ENCODE measurements at places on chromosomes 3 and 15. TPM values are rescaled to one million over a fixed set of nuclear protein-coding genes. Genes with fewer than 3 reads are reported as not detected.

Gene SLC9A9
- 8.3 TPM for total RNA-seq

Gene RAB8B
- 57.5 TPM for total RNA-seq

Gene ARL6IP5
- 99.9 TPM for total RNA-seq

Gene HTR3E
- total RNA-seq: not detected

Gene CADPS
- 3.2 TPM for total RNA-seq

Gene UBE2E2
- total RNA-seq: 59.2 TPM

Gene GOLGA8N
- 4.7 TPM for total RNA-seq

Gene APOD
- 1.4 TPM for total RNA-seq

Gene C3orf85
- total RNA-seq: not detected

Gene KNSTRN
- total RNA-seq: 19.9 TPM

Gene MEIS2
- 17.7 TPM for total RNA-seq

Gene MRAS
- total RNA-seq: 80.7 TPM

Gene PLSCR5
- not detected for total RNA-seq

Gene PDZRN3
- total RNA-seq: 18.3 TPM

Gene NLGN1
- total RNA-seq: 7.7 TPM

Gene LRRC15
- 3.6 TPM for total RNA-seq

Gene TRPM1
- under 0.01 TPM for total RNA-seq

Gene TEX264
- total RNA-seq: 55.4 TPM

Gene CKMT1B
- total RNA-seq: not detected

Gene CLRN1
- total RNA-seq: not detected

Gene DUOXA2
- total RNA-seq: not detected

Gene AHSG
- not detected for total RNA-seq

Gene CPNE4
- not detected for total RNA-seq

Gene CA12
- total RNA-seq: 114 TPM

Gene PLD1
- 29.5 TPM for total RNA-seq

Gene BNC1
- 3.3 TPM for total RNA-seq

Gene CCR1
- total RNA-seq: 1.1 TPM

Gene CHRD
- 0.29 TPM for total RNA-seq

Gene CCDC54
- not detected for total RNA-seq

Gene ABCC5
- 18.0 TPM for total RNA-seq

Gene WNT5A
- 145 TPM for total RNA-seq

Gene ALDH1A3
- 61.6 TPM for total RNA-seq

Gene PLA2G4F
- not detected for total RNA-seq

Gene AADAC
- not detected for total RNA-seq

Gene THSD4
- total RNA-seq: 15.6 TPM

Gene HYAL1
- under 0.01 TPM for total RNA-seq

Gene UBA7
- 81.3 TPM for total RNA-seq

Gene CDHR4
- not detected for total RNA-seq

Gene PODXL2
- 0.36 TPM for total RNA-seq

Gene FILIP1L
- 5.9 TPM for total RNA-seq

Gene LSAMP
- total RNA-seq: 3.3 TPM

Gene HIGD2B
- not detected for total RNA-seq

Gene SOX14
- not detected for total RNA-seq

Gene LRRC2
- 4.7 TPM for total RNA-seq

Gene RLBP1
- total RNA-seq: under 0.01 TPM

Gene AP3B2
- 0.36 TPM for total RNA-seq

Gene IQCH
- total RNA-seq: 4.7 TPM

Gene CPLX3
- total RNA-seq: not detected

Gene MESP1
- under 0.01 TPM for total RNA-seq
